ENCODE measurements at places on chromosomes 4 and X.

DNA sequence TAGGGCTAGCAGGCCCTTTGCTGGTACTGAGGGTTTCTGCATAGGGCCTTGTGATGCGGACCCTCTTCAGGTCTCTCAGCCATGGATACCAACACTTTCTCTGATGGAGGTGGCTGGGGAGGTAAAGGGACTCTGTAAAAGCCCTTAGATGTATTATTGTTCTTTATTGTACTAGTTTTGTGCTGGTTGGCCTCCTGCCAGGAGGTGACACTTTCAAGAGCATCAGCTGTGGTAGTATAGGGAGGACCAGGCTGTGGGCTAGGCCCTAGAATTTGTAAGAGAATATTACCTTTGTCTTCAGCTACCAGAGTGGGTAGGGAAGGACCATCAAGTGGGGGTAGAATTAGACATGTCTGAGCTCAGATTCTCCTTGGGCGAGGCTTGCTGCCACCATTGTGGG, 936.3 kb downstream of the CENPC start:
- no peak for DNase-seq

DNA sequence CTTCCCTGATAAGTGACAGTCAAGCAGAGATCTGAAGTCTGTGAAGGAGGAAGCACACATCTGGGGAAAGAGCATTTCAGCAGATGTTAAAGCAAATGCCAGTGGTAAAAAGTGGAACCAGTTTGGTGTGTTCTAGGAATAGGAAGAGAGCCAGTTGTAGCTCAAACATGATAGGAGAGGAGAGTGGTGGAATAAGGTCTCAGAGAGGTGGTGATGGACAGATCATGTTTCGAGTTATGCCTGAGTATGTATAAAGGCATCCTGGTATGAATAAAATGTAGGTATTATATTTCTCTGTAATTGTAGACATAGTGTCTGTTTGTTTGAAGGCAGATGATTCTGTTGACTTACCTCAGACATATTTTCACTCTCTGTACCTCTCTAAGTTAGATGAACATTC, 89.1 kb downstream of the LARP7 start:
- no peak for DNase-seq

- no peak for DNase-seq
Measured at GRCh38 chr4:113050371-113050755, 910 bp downstream of the ANK2 start.

GRCh38 chrX:78327370-78328086, at the start of gene CYSLTR1:
Gene CYSLTR1 (minus strand): TSS chrX:78327611. CDS start chrX:78273746, 53,865 bp downstream.
- no peak for DNase-seq

DNA sequence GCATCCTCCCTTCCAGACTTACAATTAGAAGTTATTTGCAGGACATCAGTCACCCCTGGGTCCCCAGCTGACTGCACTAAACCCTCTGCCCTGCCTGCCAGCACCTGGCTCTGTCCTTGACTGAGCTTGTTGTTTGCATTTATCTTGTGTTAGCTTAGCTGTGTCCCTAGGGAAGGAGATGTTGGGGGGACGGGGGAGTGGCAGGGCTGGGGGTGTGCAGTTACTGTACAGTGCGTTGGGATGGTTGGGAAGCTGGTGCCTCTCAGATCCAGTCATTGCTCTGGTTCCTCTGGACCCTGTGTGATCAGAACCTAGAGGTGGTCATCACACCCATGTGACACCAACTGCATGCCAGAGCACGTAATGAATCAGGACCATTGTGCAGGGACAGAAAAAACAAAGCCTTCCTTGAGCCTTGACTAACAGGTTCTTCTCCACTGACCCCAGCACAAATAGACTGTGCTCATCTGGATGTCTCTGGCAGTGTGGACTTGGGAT, 32.7 kb upstream of the PROM1 start:
- no peak for DNase-seq

DNA sequence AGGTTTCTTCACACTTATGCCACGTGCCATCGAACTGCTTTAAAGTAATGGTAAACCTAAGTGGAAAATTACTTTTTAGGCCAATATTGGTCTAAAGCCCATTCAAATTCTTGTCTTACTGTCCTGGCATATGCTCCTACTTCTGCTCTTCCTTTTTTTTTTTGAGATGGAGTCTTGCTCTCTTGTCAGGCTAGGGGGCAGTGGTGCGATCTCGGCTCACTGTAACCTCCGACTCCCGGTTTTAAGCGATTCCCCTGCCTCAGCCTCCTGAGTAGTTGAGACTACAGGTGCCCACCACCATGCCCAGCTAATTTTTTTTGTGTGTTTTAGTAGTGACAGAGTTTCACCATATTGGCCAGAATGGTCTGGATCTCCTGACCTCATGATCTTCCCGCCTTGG, 129.0 kb upstream of the TECRL start:
- DNase-seq = no peak
